ENCODE measurements at places on chromosomes 12 and 14.
A peak's percentile ranks its signal among the peaks of the same experiment; 100 is the strongest.

DNA sequence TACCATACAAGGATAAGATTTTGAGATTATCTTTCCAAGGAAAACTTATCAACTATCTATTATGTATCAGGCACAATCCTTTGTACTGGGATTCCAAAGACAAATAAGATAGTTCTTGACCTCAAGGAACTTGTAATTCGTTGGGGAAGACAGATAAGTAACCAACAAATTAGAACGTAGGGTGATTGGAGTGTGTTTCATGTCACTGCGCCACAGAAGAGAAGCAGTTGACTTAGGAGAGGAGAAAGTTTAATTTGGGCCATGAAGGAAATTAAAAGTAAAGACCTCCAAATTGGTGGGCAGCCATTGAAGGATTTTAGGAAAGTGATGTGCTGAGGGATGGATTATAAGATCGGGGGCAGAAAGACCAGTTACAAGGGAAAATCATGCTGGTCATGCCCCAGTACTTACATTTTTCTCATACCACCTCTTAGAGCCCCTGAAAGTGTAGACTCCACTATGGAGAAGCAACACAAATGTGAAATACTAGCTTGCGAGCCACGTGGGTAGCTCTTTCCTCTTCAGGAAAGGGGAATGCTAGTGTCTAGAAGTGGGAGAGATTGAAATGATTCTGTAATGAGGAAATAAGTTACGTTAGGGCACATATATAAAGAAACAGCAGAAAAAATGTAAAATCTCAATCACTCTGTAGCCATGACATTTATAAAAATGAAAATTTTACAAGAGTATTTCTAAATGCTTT is 148.7 kb downstream of the ETV6 start:
- DNase-seq = no peak

GRCh38 chr12:42686514-42687172 is 97.1 kb upstream of the PRICKLE1 start:
- no peak for DNase-seq

DNA sequence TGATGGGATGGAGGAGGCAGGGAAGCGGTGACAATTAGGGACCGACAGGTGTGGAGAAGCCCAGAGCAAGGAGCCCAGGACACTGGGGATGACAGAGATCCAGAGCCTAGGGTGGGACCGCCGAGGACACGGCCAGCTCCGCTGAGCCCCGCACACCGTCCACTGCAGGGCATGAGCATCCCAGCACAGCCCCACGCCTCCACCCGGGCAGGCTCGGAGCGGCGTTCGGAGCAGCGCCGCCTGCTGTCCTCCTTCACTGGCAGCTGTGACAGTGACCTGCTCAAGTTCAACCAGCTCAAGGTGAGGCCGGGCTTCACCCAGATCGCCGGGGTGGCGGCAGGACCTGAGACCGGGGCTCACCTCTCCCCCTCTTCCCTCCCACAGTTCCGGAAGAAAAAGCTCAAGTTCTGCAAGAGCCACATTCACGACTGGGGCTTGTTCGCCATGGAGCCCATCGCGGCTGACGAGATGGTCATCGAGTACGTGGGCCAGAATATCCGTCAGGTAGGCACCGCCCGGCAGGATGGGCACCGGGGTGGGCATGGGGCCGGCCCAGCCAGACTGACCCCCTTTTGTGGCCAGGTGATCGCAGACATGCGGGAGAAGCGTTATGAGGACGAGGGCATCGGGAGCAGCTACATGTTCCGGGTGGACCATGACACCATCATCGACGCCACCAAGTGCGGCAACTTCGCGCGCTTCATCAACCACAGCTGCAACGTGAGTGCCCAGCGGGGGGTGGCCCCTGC is 23.7 kb downstream of the SETD1B start:
- no peak for DNase-seq

GRCh38 chr12:121794534-121795033 is 1.1 kb upstream of the RHOF start:
- DNase-seq = no peak

- no peak for DNase-seq
These were observed 590.5 kb upstream of the ATP2B1 start for GRCh38 chr12:90299121-90299520.

DNA sequence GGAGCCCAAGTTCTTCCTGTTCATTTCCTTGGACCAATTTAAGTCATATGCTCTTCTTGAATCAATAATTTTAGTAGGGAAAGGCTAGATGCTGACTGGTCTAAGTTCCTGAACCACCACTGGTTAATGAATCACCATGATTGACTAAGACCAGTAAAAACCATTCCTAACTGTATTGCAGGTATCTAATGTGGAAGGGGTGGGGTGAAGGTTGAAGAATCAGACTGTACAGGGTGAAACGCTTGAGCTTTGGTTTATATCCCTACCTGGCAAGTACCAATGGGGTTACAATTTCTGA is 100.1 kb downstream of the DYRK2 start:
- DNase-seq = no peak

DNA sequence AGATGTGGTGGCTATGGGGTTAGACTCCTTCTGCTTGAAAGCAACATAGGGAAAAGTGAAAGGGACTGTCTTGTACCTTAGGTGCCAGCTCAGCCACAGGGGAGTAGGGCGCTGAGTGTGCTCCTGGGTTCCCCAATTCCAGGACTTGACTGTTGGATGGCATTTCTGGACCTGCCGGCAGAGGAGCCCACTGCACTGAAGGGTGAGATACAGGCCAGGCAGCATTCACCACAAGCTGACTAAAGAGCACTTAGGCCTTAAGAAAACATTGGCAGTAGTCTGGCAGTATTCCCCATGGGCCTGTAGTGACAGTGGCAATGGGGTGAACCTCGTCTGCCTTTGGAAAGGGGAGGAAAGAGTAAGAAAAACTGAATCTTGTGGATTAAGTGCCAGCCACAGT is 67.1 kb upstream of the TMTC2 start:
- no peak for DNase-seq

GRCh38 chr12:44846826-44847225 is 29.3 kb downstream of the NELL2 start:
- DNase-seq = no peak

DNA sequence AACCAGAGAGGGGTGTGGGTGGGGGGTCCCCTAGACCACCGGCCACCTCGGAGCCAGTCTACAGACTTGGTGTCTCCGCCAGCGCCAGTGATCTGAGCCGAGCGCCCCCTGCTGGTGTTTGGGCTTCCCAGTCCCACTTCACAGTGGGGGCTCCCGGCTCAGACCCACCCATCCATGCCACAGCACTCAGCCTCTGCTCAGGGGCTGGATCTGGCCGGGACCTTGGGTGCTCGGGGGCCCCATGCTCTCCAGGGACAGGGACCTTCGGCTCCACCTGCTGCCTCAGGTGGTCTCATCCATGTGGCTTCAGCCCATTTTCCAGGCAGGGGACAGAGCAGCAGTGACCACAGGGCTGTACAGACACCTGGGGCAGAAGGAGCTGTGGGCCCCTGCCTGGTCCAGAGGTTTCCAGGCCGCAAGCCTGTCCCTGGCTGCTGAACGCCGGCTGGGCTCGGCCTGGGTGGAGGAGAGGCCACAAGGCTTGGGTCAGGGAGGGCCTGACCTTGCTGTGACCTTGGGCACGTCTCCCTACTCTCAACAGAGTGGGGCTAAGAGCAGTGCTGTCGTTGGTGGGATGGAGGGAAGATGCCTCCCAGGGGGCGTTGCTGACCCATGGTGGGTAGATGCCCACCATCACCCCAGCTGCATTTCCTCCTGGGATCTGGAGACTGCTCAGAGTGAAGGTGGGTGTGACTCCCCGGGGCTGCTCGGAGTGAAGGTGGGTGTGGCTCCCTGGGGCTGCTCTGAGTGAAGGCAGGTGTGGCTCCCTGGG is 86.3 kb downstream of the KIF26A start:
- DNase-seq = peak; percentile 91

DNA sequence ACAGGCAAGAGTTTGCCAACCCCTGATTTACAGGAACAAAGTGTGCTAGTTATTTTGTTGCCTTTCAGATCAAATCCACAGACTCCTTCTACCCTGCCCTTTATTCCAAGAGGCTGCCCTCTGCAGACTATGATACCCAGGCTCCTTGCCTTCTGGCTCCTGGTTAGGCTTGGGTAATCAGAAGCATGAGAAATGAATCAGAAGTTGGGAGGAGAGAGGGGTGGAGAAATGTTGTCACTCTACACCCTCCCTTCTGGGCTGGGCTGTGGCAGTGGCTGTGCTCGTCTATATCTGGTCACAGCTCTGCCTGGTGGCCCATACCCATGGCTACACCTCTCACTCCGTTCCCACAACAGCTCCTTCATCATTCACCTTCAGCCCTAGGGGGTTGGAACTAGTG is 204.6 kb upstream of the PLXNC1 start:
- no peak for DNase-seq

DNA sequence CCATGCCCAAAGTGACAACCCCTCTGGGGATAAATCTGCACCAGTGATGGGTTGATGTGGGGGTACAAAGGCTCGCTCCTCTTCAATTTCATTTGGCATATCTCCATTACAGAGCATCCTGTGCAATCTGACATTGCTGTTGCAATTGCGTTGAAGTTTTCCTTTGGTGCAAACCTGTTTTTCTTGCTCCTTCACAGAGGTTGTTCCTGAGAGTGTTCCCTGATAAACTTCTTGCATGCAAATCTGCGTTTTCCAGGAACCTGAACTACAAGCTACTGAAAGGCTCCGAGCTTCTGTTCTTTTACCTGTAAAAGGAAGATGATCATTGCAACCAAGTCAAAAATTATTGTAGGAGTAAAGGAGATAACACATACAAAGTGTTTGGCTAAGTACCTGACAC is 26.1 kb downstream of the SERPINA11 start:
- DNase-seq = no peak

GRCh38 chr14:69931960-69932359 is 52.7 kb downstream of the SMOC1 start:
- DNase-seq = no peak

- no peak for DNase-seq
These were observed 111.4 kb downstream of the STXBP6 start for GRCh38 chr14:24938593-24938992.

DNA sequence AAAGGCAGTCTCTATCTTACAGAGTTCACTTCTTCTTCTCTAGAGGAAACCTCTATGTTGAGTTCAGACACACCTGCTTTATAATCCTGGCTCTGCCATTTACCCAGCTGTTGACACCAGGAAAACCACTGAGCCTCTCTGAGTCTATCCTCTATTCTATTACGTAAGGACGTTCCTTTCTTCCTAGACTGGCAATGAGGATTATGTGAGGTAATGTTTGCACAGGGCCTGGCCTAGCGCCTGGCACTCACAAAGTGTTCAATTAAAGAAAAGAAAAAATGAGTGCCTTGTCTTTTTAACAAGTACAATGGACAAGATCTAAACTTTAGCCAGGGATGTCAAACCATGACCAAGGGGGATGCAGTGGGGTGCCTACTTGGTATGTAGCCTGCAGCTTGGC is 641.9 kb upstream of the TBX3 start:
- DNase-seq = no peak

GRCh38 chr14:40346275-40346674 is 914.0 kb upstream of the FBXO33 start:
- DNase-seq = no peak

DNA sequence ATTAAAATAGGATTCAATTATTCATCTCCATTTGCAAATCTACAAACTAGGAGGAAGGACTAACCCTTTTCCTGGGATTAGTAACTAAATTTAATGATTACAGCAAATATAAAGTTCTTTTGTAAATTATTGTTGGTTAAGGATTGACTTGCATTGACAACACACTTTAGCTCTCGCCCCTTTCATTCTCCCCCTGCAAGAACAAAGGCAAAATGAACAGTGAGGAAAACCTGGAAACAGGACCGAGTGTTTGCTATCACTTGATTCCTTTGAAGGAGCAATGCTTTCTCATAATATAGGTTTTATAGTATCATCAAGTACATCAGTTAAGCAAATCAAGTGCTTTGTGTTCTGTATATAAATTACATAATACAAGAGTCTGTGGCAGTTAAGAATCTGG is 7.4 kb upstream of the COX16 start:
- no peak for DNase-seq

GRCh38 chr12:76451528-76451927 is 103.3 kb upstream of the BBS10 start:
- no peak for DNase-seq

DNA sequence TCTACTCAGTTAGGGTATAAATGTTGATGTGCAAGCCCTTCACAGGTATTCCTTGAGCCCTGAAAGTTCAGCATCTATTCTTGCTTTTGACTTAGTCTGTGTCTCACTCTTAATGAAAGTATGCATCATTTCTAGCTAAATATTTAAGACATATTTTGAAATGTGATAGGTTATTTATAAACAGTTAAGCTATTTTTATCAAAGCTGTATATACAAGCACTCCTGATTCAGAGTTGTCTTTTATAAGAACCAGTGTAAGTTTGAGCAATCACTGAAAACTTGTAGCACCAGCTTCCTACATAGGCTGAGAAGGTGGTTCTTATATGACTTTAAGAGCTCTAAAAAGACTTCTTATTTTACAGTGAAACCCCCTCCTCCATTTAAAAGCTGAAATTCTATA is 98.6 kb downstream of the MYF5 start:
- DNase-seq = no peak

- no peak for DNase-seq
These were observed 22.8 kb upstream of the DHRS4 start for GRCh38 chr14:23930742-23931141.

DNA sequence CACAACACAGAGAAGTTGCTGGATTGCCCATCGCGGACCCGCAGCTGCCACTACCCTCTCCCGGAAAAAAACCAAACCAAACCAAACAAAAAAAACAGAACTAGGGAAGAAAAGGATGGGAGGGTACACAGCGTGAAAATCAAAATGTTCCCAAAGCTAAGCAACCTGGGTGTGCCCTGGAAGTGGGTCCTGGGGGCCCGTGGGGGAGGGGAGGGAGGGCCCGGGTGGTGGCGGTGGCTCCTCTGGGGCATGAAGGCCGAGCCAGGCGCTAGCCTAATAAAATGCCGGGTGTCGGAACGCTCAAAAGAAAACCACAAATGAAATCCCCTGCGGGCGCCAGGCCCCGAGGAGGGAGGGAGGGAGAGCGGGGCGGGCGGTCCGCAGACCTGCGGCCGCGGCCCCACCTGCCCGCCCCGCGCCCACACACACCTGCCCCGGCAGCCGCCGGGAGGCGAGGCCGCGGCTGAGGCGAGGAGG is 787 bp downstream of the HECTD4 start:
- peak; percentile 55 for DNase-seq

DNA sequence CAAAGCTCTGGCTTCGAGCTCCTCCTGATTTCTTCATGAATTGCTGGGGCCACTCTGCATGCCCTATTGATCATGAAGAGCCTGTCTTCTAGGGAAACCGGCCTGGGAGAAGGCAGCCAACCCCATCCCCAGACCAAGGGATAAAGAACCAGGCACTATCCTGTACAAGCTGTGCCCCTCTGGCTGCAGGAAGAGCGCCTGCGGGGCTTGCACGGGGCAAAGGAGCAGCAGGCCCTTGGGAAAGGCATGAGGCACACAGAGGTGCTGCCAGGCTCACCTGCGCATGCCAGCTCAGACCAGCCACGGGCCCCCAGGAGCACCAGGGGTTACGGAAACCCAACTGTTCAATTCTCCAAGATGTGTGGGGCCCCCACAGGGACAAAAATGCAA is 2.1 kb downstream of the ITPK1 start:
- no peak for DNase-seq

- DNase-seq = no peak
These were observed 102.3 kb downstream of the TRMT5 start for GRCh38 chr14:60878536-60878935.

Data from SJCRH30 (cell line).